ENCODE measurements at places on chromosomes 11 and 22.

GRCh38 chr22:36387709-36387958, 133 bp downstream of the MYH9 start:
- no peak for DNase-seq

GRCh38 chr11:102402548-102402947, 50.0 kb downstream of the TMEM123 start:
- no peak for DNase-seq

- no peak for DNase-seq
Measured at GRCh38 chr11:66006891-66007176, 4.5 kb downstream of the BANF1 start.

DNA sequence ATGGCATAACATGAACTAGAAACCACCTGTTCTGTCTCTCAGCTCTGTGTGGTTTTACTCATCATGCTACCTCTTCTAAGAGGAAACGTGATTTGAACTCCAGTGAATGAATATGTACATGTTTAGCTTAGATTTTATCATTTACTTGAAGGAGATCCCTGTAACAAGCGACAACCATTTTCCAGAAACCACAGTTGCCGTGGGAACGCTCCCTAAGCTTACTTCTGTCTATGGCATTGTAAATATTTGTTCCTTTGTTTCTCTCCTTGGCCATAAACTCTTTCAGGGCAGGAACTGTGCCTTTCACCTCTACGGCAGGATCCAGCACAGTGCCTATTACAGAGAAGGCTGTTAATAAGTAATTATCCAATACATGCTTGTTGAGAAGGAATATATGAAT, 17.1 kb upstream of the TPH1 start:
- DNase-seq, result no peak

DNA sequence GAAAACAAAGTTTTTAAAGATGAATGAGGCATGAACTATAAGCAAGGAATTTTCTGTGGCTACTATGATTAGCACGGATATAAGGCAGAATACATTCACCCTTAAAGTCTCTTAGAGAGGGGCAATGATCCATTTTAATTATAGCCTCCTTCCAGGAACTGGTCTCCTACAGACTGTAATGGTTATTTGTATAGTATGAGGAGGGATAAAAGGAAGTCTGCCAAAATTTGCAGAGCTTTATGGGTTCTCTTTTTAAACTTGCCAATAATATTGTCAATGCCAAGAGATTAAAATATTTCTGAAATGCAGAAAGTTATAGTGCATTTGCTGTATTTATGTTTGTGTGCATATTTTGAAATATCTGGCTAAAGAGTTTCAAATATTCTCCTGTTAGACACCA, 271.4 kb upstream of the LUZP2 start:
- DNase-seq, result no peak

DNA sequence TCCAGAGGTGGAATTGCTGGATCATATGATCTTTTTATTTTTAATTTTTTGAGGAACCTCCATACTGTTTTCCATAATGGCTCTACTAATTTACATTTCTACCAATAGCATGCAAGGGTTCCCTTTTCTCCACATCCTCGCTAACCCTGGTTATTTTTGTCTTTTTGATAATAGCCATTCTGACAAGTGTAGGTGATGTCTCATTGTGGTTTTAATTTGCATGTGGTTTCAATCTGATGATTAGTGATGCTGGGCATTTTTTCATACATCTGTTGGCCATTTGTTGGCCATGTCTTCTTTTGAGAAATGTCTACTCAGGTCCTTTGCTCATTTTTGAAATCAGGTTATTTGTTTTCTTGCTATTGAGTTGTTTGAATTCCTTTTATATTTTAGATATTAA, 15.4 kb upstream of the OR4D5 start:
- DNase-seq, result no peak

GRCh38 chr11:27317751-27318150, 45.3 kb downstream of the CCDC34 start:
- DNase-seq, result no peak
